Right ventricle myocardium inferior (tissue), 1 donor: ENCODE measurements at places on chromosomes 5 and 9. TPM values are rescaled to one million over a fixed set of nuclear protein-coding genes. Genes with fewer than 3 reads are reported as not detected.

FOXD4L6 gene
- total RNA-seq = not detected

ANKRD34B gene
- total RNA-seq = not detected

IFNA2 gene
- not detected for total RNA-seq

LYRM7 gene
- total RNA-seq = 26.9 TPM

RLN2 gene
- total RNA-seq = not detected

GNG10 gene
- 28.8 TPM for total RNA-seq

- no peak for DNase-seq
These were observed 139.5 kb downstream of the MUSK start for GRCh38 chr9:110807956-110808598.

DNA sequence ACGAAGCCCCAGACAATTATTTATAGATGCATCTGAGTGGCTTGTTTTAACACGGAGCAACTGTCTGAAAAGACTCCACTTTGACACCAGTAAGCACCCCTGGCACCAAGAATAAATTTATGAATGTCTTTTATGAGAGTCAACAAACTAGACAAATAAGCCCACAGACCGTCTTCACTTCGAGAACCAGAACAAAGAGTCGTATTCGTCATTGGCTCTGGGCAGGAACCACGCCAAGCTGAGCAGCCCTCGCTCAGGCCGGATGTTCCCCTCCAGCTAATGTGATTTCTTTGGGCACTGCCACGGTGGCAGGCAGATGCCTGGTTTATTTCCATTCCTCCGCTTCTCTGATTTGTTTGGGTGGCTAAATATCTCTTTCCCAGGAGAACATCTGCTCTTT, 91.9 kb upstream of the STC2 start:
- DNase-seq = no peak

DNA sequence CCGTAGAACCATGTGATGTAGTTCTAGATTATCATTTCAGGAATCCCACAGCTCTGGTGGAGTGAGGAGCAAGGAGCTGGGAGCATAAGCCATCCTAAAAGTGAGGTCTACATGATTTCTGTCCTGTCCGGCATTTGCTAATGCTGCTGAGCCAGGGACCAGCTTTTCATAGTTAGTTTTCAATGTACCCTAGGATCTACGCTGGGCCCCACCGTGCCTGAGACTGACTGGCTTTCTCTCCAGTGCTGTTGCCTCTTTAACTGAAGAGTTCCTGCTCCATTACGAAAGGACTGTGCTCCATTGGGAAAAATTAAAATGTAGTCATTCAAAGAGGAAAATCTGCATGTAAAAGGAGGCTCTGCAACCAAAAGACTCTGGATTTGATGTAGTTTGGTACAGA, 634.8 kb downstream of the DMRTA1 start:
- DNase-seq = no peak

DNA sequence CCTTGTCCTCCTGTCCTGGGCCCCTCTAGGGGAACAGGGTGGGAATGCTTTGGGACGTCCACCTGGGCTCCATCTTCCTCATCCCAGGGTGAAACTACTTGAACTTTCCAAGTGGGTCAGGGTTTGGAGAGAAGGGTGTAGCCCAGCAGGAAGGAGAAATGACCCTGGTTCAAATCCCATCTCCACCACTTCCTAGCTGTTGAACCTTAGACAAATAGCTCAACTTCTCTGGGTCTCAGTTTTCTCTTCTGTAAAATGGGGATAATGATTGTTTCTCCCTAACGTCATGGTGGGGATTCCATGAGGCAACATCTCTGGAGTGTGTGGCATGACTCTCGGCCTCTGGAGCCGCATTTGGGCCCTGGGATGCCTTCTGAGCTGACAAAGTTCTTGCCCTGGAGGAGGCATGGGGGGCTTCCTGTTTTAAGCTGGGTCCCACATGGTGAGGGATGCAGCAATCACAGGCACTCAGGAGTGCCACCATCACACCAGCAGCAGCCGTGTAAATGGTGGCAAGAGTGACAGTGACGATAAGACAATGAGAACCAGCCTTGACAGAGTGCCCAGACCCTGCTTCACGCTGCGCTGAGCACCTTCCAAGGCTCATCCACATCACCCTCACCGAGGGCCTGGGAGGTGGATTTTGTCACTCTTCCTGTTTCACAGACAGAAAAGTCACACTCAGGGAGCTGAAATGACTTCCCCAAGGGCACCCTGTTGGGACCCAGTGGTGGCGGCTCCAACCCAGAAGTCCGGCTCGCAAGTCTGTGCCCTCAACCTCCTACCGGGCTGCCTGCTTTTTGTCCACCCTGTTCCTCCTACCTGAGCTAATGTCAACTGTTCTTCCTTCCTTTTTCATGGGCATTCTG, 69.5 kb upstream of the IER5L start:
- DNase-seq = peak; percentile 21

- DNase-seq = no peak
These were observed 32.5 kb upstream of the ABLIM3 start for GRCh38 chr5:149108651-149109280.

GRCh38 chr9:124045076-124045829, 33.7 kb downstream of the LHX2 start:
- peak; percentile 84 for DNase-seq

DNA sequence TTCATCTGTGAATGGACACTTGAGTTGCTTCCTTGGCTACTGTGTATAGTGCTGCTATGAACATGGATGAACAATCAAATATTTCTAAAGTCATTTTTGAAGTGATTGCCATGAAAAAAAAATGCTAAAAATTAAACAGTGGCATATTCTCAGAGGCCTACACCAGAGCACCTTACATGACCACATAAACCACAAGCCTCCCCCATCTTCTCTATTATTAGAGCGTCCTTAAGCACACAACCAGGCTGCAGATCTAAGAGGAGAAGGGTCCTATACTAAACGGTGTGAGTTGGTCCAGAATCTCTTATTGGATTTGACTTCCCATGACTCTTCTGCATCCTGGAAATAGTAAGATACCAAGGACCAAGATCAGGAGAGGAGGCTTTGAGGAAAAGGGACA, 34.3 kb downstream of the PCA3 start:
- DNase-seq = no peak

DNA sequence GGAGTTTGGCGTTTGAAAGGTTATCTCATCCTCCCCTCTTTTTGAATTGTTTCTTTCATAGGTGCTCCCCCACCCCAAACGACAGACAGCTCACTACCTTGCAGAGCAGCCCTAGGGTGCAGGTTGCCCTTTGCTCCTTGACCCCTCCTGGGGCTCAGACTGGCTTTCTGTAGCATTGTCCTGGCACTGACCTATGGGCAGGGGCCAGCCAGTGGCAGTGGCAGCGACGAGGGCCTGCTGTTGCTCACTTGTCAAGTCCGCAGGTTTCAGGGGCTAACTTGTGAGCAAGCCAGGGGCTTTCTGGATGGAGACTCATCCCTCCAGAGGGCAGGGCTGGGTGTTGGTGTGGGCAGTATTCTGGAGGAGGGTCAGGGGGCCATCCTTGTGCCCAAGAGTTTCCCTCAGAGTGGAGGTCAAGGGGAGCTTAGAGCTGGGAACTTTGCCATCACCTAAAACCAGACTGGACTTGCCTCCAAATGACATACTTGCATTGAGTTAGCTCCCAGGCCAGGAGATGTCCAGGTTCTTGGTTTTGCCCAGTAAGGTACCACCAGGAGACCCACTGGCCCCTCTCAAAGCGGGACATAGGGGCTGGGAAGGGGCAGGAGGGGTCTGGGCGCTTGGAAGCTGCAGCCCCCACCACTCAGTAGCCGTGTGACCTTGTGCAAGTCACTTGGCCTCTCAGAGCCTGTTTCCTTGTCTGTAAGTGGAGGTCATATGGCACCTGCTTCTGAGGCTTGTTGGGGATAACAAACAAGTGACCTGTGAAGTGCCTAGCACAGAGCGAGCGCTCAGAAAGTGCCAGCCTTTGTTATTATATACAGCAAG, 53.5 kb upstream of the CDKN2AIPNL start:
- DNase-seq = no peak

DNA sequence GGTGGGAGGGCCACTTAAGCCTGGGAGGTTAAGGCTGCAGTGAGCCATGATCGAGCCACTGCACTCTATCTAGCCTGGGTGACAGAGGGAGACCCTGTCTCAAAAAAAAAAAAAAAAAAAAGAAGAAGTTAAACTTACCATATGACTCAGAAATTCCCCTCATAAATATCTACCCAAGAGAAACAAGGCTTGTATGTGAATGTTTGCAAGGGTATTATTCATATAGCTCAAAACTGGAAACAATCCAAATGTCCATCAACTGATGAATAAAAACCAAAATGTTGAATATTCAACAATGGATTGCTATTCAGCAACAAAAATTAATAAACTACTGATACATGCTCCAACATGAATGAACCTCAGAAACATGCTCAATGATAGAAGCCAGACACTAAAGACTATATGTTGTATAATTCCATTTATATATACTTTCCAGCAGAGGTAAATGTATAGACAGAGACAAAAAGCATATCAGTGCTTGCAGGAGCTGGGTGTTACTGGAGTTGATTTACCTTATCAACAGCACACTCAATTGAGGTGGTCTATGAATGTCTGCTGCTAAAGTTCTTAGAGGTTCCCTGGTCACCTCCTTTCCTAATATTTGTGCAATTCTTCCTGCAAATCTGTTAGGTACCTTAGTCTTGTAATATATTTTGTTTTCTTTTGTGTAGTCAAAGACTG, 5.3 kb upstream of the SREK1 start:
- DNase-seq = no peak

DNA sequence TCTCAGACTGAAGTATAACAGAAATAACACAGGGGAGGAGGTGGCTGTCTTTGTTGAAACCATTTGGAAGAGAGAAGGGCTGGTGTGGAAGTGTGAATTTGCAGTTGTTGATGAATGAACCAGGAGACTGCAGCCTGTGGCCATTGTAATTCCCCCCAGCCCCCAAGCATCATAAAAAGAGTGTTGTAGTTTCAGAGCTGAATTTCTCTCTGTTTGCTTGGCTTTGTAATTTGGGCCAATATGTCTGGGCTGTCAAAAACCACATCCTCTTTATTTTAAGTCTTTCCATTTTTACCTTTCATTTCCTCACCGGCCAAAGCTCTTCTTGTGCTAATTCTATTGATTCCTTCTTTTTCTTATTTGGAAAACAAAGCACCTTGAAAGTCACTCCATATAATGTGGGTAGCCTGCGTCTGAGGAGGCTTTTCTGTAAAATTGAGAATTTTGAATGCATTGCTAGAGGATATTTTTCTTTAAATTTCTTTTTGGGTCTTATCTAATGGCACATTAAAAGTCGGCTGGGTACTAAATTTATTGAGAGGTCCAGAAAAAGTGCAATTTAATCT, 383.3 kb downstream of the OSTF1 start:
- DNase-seq = no peak

DNA sequence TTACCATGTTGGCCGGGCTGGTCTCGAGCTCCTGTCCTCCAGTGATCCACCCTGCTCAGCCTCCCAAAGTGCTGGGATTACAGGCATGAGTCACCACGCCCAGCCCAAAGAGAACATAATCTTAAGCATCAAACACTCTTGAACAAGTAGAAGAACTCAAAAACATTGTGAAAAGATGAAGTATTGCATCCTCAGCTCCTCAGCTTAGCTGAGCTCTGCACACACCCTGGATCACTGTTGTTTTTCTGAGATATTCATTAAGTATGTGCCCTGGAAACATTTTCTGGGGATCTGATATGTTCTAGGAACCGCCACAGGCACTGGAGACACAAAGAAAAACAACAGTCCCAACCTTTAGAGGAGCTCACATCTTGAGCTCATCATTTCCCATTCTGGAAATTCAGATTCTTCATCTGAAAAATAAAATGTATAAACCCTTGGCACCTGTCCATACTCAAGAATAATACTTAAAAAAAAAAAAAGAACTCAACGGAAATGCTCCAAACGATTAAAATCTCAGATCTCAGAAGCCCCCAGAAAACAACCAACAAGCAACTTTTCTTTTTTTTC, 62.2 kb upstream of the ZNF462 start:
- no peak for DNase-seq

GRCh38 chr5:44402084-44402483, 12.9 kb upstream of the FGF10 start:
- no peak for DNase-seq
